NCI-H1694 treated with DMSO at 0.1 percent for 48 hours (cell line): ENCODE measurements at places on chromosomes 16 and 17.

DNA sequence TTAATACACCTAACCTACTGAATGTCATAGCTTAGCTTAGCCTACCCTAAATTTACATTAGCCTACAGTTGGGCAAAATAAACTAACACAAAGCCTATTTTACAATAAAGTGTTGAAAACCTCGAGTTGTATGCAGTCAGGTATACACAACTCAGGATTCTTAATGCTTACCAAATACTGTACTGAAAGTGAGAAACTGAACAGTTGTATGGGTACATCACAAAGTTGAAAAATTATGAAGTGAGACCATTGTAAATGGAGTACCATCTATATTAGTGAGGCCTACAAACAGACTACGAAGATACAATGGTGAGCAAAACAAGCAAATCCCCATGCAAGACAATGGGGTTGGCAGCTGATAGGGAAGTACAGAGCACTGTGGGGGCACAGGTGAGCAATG, 79.7 kb downstream of the VAT1L start:
- DNase-seq: no peak

- DNase-seq: no peak
Observed at GRCh38 chr16:73083271-73083670, 35.3 kb upstream of the ZFHX3 start.

- DNase-seq: no peak
Observed at GRCh38 chr16:57867000-57867561, 64.8 kb upstream of the KIFC3 start.

GRCh38 chr17:69061721-69062556, 1.2 kb upstream of the ABCA9 start:
- DNase-seq: no peak

- DNase-seq: peak; percentile 24
Observed at GRCh38 chr16:57089406-57089805, 3.0 kb upstream of the CPNE2 start.

DNA sequence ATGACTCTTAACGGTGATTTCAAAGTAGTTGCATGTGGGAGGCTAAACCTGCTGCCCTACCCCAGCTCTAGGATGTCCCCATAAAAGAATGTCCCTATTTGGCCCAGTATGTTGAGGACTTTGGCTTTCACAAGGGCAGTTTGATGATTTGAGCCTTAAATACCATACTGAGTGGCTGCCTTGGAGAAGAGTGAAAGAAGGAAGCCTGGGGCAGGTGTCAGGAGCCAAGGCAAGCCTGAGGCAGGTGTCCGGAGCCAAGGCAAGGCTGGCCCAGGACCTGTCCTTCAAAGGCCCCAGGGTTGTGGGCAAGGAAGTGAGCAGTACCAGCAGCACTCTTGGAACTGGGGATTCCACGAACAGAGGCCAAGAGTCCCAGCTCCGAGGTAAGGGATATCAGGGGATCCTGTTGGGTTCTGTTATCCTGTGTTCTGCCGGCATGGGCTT, 18.6 kb downstream of the ST6GALNAC2 start:
- DNase-seq: no peak

DNA sequence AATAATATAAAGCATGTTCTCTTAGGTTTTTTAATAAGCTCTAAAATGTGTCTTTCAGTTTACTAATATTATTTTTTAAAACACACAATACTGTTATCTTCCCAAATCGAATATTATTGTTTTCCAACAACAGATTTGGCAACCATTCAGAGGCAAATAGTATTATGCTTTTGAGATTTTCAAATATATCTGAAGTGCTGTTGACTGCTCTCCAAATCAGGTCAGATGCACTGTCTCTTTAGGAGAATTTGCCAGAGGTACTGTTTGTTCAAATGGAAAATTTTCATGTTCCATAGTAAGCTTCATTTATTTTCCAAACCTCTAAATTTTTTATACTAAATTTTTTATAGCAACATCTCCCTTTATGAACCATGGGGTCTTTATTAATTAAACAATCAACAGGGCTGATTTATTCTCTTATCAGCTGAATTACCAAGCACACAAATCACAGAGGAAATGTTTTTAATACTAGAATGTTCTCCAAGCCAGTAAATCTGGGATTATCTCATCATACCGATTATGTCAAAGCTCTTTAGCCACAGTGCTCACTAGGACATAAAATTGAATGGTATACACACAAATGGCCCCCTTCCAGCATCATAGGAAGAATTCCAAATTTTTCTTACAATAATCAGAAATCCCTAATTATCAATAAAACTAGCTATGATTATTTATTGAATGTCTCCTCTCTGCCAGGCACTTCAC, 108.8 kb upstream of the HLF start:
- peak; percentile 57 for DNase-seq

DNA sequence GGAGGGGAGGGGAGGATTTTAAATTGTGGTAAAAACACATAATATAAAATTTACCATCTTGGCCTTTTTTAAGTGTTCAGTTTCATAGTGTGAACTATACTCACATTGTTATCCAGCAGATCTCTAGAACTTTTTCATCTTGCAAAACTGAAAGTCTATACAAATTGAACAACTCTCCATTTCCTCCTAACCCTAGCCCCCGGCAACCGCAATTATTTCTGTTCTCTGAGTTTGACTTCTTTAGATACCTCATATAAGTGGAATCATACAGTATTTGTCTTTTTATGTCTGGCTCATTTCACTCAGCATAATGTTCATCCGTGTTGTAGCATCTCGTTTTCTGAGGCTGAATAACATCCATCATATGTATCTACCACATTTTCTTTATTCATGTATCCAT, 30.0 kb upstream of the MRTFB start:
- no peak for DNase-seq

- DNase-seq: peak; percentile 40
Observed at GRCh38 chr17:39270923-39271322, 45.2 kb upstream of the STAC2 start.

- no peak for DNase-seq
Observed at GRCh38 chr17:76292567-76292966, 15.5 kb downstream of the QRICH2 start.

DNA sequence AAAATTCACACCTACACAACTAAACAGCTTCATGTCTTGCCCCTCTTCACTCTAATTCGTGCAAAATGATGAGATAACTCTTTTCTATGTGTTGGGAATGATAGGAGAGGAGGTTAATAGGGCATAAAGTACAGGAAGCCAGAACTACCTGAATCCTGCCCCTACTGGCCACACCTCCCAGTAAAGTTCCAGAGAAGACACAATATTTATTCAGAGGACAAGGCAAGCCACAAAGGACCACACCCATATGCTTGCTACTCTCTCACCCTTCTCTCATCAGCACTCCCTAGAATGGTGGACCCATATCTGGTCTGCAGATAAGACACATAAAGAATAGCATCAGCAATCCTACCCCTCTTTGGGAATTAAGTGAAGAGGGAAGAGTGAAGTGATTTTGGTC, 74.6 kb downstream of the ZNF18 start:
- DNase-seq: no peak

GRCh38 chr17:42122371-42123303, at the start of gene HSPB9:
HSPB9 (plus strand) TSS chr17:42122804; CDS start chr17:42122851, 47 bp downstream.
- DNase-seq: no peak

DNA sequence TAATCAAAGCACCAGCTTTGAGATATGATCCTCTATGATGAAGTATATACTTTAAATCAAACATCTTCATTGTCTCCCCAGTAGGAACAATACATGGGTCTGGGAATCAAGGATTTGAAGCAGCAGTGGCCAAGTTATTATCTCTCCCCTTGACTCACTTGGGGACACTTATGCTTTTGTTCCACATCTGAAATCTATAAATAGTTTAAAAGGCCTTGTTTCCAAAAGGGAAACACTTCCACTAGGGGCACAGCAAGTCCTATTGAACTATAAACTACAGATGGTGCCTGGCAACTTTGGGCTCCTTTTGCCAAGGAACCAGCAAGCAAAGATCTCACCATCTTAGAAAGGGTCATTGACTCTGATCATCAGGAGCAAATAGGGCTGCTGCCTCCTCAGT, 16.0 kb upstream of the CEP112 start:
- DNase-seq: no peak

DNA sequence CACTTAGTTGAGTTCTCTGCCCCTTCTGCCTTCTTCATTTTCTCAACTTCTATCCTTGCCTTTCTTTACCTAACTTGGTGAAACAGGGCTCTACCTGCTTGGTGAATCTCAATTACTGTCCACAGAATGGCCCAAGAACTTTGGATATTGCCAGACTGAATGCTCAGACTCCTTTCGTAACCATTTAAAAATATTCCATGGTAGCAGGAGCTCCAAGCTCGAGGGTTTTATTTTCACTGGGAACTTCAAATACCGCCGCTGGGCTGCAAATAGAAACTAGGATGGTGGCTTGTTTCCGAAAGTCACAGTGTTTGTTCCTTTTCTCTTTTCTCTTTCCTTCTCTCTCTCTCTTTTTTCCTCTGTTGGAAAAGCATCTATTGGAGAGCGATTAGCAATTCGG, 13.2 kb downstream of the TMEM100 start:
- DNase-seq: no peak

GRCh38 chr16:1497014-1497598, 3.9 kb downstream of the TELO2 start:
- DNase-seq: no peak

GRCh38 chr17:10768750-10769251, 35.1 kb downstream of the TMEM238L start:
- DNase-seq: no peak

- no peak for DNase-seq
Observed at GRCh38 chr17:80303824-80304223, 43.2 kb downstream of the RNF213 start.
